ENCODE measurements at places on chromosomes 13 and 19. TPM values are rescaled to one million over a fixed set of nuclear protein-coding genes. Genes with fewer than 3 reads are reported as not detected.

GNA15 gene
- 114 TPM for total RNA-seq

ZNF442 gene
- total RNA-seq, result 0.99 TPM

DNA sequence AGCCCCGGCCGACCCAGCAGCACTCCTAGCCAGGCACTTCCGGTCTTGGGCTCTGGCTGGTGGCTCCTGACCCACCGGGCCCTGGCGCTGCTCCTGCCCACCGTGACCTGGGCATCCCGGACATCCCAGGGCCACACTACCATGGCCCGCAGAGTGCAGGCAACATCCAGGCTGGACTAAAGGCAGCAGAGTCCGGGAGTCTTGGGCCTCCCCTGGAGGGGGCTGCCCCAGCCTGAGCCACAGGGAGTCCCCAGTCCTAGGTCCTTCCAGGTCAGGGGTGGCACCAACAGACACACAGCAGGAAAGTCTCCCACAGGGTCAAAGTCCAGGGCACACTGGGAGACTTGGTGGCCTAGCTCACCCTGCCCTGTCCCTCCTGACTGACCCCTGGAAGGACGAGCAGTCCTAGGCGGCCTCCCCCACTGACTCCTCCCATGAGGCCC, 10.8 kb downstream of the LSM4 start:
- no peak for DNase-seq

DNA sequence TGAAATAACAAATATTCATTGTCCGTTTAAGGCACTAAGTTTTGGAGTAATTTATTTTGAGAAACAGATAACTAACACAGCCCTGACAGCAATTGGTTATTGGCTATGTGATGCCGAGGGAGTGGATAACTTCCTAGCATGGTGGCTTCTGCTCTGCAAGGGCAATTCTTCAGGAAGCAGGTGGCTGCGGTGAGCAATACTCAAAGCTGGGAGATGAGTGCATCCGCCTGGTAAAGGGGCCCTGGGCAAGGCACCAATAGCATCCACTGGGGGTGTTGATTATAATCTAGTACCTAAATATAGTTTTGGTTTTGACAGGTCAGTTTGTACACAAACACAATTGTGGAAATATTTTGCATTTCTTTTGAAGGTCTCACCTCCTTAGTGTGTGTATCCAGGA, 41.0 kb downstream of the CCDC70 start:
- no peak for DNase-seq

PABPC3 gene
- total RNA-seq, result 0.14 TPM

DNA sequence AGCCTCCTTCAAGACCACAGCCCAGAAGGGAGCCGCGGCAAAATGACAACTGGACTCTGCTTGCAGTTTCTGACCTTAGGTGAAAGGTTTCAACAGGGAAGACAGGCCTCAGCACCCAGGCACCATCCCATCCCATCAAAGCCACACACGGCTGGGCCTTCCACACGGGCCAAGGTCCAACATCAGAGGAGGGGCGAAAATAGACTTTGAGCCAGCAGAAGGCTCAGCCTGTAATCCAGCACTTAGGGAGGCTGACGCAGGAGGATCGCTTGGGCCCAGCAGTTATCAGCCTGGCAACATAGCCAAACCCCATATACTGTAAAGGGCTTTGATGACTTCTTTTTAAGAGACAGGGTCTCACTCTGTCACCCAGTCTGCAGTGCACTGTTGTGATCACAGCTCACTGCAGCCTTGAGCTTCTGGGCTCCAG, 26.8 kb upstream of the TINCR start:
- DNase-seq, result no peak

DNA sequence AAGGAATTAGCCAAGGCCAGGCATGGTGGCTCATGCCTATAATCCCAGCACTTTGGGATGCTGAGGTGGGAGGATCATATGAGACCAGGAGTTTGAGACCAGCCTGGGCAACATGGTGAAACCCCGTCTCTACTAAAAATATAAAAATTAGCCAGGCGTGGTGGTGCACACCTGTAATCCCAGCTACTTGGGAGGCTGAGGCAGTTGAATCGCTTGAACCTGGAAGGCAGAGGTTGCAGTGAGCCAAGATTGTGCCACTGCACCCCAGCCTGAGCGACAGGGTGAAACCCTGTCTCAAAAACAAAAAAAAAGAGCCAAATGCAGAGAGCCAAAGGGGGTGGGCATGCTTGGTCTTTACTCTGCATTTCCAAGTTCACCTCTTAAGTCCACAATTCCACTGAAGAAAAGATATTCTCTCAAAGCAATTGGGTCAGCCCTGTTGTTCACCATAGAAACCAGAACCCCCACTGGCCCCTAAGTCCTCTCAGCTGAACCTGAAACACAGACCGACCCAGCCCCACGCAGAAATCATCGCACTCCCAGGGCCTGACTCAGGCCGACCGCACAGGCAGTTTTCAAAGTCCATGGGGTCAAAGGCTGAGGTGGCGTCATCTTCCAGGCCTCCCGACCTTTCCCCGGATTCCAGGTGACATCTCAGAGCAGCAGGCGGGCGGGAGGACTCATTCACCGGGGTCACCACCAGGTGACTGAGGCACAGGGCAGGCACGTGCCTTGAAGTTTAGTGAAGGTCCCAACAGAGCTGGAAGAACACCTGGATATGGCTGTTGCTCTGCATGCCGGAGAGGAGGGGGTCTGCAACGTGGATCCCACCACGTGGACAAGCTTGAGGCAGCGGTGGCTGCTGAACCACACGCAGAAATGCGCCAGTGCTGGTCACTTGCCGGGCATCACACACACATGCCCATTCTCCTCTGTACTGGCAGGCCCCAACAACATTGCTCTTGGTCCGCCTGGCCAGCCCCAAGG, 33.1 kb downstream of the SLC25A42 start:
- no peak for DNase-seq

ZNF575 gene
- 0.37 TPM for total RNA-seq

SLC46A3 gene
- 10.1 TPM for total RNA-seq
